ENCODE measurements at places on chromosomes 3 and 15.

- peak; percentile 80 for DNase-seq
Observed at GRCh38 chr3:149277331-149277813, 55.7 kb upstream of the CP start.

DNA sequence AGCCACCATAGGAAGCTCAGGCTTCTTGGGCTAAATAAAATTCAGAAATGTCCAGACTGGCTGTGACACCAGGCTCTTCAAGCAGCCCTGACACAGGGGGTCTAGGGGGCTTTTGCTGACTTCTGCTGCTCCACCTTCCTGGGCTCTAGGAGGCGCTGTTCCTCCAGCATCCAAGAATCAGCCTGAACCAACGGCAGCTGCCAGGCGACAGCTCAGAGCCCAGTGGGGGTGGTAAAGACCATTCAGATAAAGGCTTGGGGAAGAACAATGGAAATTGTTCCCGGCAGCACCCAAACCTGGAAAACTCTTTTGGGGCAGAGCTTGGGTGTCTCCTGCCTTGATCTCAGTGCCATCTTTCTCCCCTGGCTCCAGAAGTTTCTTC is 21.6 kb upstream of the PSTPIP1 start:
- DNase-seq: peak; percentile 44

GRCh38 chr15:39583596-39584265 is 2.9 kb downstream of the THBS1 start:
- no peak for DNase-seq

DNA sequence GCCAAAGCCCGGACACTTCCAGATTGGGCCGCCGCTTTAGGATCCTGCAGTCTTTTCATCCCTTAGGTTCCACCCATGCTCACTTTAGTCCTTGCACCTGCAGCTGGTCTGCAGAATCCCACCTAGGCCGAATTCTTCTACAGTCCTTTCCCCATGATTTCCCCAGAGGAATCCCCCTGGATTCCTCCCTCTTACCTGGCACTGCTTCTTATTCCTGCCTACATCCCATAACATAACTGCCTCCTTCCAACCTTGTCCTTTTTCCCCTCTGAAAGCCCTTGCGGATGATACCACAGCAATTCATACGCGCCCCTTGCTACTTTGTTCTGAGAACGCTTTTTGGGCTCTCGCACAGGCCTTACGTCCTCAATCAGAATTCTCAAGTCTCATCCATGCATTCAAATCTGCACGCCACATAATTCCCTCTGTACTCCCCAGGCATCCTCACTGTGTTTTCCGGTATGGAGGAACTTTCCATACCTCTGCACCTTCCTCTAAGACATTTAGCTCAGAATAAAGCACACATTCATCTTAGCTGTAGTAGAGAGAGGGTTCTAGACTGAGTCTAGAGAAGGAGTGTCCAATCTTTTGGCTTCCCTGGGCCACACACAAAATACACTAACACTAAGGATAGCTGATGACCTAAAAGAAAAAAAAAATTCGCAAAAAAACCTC is 619 bp downstream of the EIF2AK4 start:
- no peak for DNase-seq

DNA sequence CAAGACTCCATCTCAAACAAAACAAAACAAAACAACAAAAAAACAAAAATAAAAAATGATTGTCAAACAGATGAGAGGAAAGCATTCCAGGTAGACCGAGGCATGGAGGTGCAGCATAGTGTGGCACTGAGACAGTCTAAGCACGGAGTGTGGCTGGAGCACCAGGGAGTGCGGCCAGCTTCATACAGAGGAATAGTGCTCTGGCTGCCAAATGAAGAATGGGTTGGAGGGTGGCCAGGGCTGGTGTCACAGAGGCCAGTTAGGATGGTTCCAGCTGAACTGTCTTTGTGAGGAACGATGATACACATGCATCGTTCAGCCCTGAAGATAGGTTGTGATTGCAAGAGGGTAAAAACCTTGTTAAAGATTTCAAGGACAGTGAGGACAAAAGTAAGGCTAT is 28.3 kb downstream of the MITF start:
- DNase-seq: no peak

DNA sequence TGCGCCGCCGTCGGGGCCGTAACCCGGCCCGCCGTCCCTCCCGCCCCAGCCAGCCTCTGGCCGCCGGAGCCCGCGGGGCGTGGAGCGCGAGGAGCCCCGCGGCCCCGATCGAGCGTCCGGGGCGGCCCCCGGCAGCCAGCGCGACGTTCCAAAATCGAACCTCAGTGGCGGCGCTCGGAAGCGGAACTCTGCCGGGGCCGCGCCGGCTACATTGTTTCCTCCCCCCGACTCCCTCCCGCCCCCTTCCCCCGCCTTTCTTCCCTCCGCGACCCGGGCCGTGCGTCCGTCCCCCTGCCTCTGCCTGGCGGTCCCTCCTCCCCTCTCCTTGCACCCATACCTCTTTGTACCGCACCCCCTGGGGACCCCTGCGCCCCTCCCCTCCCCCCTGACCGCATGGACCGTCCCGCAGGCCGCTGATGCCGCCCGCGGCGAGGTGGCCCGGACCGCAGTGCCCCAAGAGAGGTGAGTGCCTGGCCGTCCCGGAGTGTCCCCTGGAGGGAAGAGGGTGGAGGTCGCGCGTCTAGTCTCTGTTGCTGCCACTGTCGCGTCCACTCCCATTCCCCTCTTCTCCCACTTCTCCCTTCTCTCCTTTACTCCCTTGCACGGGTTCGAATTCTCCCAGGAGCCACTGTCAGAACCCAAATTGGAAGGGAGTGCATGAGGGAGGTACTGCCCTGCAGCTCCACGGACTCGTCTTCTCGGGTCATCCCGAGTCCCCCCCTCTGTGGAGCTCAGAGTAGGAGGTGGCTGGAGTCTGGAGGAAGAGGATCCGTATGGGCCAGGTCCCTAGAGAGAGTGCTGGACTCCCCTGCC is 585 bp downstream of the CSK start:
- DNase-seq: no peak

DNA sequence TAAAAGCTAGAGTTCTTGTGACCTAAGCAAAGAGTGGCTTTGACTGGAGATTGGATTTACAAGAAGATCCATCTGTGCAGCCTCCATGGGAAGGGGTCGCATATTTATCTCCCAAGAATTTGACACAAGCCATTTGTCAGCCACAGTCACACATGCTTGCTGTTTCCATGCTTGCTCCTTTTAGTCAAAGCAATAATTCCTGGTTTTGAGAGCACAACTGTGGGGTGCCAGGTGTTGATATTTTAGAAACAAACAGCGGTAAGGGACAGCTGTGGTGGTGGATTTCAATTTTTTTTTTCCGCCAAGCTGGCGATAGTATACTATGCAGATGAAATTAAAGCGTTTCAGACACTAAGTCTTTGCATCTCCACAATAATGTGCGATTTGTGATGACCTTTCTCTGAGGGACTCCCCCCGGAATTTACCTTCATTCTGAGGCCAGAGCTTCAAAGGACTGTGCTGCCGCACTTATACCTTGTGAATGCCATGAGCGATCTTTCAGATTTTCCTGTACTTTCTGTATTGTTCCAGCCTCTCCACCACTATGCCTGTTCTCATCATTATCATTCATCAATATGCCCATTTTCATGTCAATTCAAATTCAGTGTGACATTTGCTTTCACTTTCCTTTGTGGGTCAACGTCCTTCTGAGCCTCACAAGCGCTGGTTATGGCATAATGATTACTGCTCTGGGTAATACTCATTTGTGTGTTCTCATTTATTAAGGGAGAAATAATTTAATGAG is 108.2 kb upstream of the KBTBD8 start:
- DNase-seq: no peak

GRCh38 chr15:38367476-38367875 is 86.5 kb upstream of the FAM98B start:
- DNase-seq: peak; percentile 12

DNA sequence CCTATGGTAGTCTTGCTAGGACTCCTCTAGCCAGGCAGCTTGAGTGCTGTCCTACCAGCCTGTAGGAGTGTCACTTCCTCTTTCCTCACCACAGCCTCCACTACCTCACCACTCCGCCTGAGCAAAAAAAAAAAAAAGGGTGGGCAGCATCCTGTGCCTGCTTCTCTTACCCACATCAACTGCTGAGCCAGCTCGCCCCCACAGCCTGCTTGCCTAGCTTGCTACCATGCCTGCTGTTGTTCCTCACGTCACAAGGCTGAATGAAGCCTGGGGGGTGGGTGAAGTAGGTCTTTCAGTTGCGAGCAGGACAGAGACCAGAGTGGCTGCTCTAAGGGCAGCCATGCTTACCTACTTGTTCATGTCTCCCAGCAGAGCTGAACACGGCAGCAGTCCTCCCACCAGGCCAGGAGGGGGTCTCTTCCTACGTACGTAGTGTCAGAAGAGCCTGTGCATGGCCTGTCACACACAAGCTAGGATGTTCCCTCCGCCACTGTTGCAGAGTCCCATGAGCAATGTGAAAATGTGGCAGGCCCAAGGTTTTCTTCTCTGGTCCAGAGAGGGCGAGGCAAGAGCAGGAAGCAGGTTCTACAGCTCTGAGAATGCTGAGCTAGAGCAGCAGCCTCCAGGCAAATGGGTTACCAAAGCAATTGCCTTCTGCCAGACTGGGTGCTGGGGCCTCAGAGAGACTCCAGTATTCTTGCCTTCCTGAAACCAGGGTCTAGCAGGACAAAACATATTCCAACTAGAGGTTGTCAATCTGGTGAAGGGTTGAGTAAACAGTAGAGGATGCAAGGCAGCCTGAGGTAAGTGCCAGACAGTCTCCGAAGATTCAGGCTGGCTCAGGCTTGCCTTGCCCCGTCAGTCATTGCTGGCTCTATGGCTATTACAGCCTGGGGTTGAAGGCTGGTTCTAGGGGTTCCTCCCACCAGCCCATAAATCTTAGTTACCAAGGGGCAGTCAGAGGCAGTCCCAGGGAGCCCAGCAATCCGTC is 8.1 kb downstream of the PPM1M start:
- no peak for DNase-seq

- DNase-seq: peak; percentile 36
Observed at GRCh38 chr3:70090322-70090913, 90.9 kb downstream of the SAMMSON start.

DNA sequence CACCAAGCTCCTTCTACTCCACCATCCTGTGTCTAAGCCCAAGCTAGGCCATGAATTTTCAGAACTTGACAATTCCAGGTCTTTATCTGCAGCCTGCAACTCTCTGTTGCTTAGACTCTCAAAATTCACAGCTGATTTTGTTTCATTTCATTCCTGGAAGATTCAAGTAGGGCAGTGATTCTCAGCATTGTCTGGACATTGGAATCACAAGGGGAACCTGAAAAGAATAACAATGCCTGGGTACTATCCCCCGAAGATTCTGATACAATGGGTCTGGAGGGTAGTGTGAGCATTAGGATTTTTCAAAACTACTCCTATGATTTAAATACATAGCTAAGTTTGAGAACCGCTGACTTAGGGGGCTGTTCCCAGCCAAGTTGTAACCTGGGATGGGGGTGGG is 534.7 kb upstream of the IL12A start:
- DNase-seq: no peak

DNA sequence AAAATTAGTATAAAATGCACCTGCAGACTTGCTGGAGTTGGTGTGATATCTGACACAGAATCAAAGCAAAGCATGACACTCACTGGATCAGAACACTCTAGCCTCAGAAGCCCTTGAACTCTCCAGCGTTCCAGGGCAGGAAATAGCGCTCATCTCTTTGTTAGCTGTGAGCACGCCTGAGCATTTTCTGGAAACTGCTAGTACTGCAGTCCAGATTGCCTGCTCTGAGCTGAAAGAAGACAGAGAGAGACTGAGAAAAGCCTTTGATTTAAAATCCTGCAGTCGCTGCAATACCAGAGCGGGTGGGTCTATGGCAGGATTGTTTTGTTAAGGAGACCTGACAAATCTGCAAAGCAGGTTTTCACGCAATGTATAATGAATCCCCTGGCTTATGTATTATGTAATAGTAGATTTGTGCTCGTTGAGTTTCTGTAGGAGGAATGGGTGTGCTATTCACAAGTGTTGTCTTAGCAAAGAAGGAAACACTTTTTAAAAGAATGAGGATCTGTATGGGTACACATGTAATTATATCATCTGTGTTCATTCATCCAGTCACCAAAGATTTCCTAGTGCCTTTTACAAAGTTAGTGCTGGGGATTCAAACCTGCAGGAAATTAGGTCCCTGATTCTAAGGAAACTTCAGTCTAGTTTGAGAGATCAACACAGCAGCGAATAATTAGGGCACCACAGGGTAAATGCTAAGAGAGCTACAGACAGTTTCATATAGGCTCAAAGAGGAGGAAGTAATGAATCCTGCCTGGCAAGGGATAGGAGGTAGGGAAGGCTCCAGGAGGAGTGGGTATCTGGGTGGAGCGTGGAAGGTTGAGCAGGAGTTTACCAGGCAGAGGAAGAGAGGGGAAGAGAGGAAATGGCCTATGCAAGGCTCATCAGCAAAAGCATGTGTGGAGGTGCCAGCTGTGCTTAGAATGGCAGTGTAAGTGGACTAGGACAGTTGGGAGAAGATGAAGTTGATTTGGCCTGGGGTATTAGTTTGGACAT is 26.1 kb upstream of the MGLL start:
- DNase-seq: peak; percentile 57

- DNase-seq: no peak
Observed at GRCh38 chr15:58185439-58185838, 47.3 kb downstream of the AQP9 start.

- no peak for DNase-seq
Observed at GRCh38 chr15:81547521-81548132, 173.6 kb upstream of the TMC3 start.

GRCh38 chr3:188558343-188559071 is 404.6 kb downstream of the LPP start:
- peak; percentile 65 for DNase-seq

DNA sequence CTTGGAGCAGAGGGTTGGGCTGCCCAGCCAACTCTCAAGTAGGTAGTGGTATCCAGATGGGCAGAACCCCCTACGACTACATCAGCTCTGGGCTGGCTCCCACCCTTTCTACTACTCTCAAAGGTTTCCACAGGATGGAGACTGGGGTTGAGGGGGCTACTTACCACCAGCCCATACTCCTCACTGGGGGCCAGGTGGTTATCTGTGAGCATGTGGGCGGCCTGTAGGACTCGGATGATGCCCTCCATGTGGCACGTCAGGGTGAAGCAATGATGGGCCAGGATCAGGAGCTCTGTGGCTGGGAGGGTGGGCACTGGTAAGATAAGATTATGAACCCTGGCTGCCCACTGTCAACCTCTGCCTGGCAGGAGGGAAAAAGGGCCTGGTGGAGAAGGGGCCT is 33.4 kb downstream of the EIF3J start:
- no peak for DNase-seq

DNA sequence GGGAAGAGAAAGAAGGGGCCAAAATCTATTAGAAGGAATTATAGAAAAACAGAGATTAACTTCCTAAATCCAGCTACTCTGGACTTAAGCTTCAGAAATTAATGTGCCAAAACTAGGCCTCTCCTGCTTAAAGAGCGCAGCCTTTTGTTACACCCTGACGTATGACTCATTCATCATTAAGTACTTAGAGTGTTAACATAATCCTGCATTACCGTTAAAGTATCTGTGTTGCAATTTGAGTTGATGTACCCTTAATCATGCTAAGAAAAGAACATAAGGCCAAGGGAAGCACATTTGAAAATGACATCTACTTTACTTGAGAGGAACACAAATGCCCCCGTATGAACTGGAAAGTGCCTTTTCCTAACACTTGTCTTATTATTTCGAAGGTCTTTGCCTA is 7.9 kb downstream of the HTR3D start:
- peak; percentile 53 for DNase-seq
